ENCODE measurements at places on chromosomes 11 and 22. TPM values are rescaled to one million over a fixed set of nuclear protein-coding genes. Genes with fewer than 3 reads are reported as not detected.
A peak's percentile ranks its signal among the peaks of the same experiment; 100 is the strongest.

The FAM111B gene
- 2.7 TPM for total RNA-seq

The DUSP8 gene
- 5.4 TPM for total RNA-seq

The MTCH2 gene
- 84.4 TPM for total RNA-seq

The HBG2 gene
- not detected for total RNA-seq

The CDCA5 gene
- total RNA-seq = 7.1 TPM

The TRIM49C gene
- total RNA-seq = not detected

The CARNS1 gene
- total RNA-seq = 0.27 TPM

DNA sequence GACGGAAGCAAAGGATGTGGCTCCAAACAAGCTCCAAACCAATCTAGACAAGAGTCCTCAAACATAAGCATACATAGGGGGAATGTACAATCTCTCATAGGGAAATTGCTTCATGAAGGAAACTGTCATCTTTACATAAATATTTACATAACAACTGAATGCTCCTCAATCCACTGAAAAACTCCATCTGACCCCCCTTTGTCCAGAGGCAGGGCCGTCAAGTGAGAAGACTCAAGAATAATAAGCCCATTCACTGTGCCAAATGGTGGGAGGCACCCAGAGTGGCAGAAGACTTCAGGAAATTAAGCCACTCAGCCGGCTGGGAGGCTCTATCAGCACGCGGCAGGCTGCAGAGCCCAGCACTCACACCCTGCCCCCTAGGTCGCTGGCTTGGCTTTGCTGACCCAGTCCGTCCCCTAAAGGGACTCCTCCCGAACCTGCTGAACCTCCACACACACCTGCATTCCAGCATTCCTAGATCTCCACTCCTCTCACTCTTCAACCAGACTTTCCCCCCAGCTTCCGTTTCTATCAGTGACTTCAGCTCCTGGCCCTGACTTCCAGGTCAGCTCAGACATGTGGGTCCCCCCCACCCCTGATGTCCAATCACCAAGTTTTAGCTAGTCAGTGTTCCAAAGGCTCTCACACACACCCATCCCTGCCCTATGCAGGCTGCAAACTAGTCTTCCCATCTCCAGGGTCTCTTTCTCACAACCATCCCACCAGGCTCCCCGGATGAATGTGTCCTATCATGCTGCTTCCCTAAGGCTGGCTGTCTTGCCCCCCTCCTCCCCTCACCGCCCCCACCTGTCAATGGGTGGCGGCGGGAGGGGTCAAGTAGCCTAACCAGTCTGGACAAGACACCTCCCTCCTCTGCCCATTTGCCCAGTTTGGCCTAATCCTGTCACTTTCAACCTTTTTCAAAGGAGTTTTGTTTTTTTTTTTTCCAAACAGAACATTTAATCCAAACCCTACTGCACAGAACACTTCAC, 11.3 kb downstream of the VPS37C start:
- H3K4me3 ChIP-seq = no peak overlapping the region
- peaks cover 45% of the 10 kb centered on the region for H3K4me1 ChIP-seq
- peaks cover 10% of the 10 kb centered on the region for H3K36me3 ChIP-seq
- no peaks in the 10 kb centered on the region for H3K27me3 ChIP-seq
- no peak for DNase-seq

- no peak overlapping the region for H3K27ac ChIP-seq
- no peaks in the 10 kb centered on the region for H3K27me3 ChIP-seq
- H3K4me3 ChIP-seq = no peak overlapping the region
- no peaks in the 10 kb centered on the region for H3K4me1 ChIP-seq
- no peak for DNase-seq
These were observed 99.5 kb upstream of the API5 start for GRCh38 chr11:43212279-43212678.

- H3K27me3 ChIP-seq = peaks cover 8% of the 10 kb centered on the region
- H3K27ac ChIP-seq = no peak overlapping the region
- peaks cover 14% of the 10 kb centered on the region for H3K4me1 ChIP-seq
These were observed 3.7 kb upstream of the SIK2 start for GRCh38 chr11:111598559-111598958.

GRCh38 chr11:134818516-134818915, 406.5 kb upstream of the B3GAT1 start:
- H3K27ac ChIP-seq = no peak overlapping the region
- no peak overlapping the region for H3K4me3 ChIP-seq
- H3K4me1 ChIP-seq = peaks cover 5% of the 10 kb centered on the region
- no peak for DNase-seq

DNA sequence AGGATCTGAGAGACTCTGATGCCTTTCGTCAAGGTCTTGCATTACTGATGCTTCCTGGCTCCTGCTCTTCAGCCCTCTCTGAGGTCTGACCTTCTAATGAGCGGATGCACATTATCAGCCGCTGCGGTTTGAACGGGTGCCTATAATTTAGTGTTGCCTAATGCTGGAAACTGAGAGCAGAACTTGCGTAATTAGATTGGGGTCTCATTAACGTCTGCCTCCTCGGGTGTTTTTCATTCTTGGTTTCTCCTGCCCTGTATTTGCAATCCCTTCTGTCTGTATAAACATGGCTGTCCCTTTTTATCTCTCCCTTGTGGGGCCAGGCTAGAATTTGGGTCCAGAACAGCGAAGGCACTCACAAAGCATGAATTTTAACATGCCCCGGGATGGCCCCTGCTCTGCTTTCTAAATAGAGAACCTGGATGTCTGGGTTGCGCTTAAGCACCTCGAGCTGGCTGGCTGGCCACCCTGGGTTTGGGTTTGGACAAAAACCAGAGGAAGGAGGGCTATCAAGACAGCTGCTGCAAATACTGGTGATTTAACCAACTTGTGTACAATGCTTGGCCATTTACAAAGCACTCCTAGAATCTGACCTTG, 118.6 kb downstream of the TIMP3 start:
- no peak for DNase-seq
- H3K27me3 ChIP-seq = peaks cover 27% of the 10 kb centered on the region
- no peak overlapping the region for H3K4me3 ChIP-seq

- no peak overlapping the region for H3K4me3 ChIP-seq
- H3K4me1 ChIP-seq = peaks cover 15% of the 10 kb centered on the region
- peaks cover 62% of the 10 kb centered on the region for H3K27me3 ChIP-seq
These were observed 11.2 kb upstream of the MIAT start for GRCh38 chr22:26646158-26646557.

DNA sequence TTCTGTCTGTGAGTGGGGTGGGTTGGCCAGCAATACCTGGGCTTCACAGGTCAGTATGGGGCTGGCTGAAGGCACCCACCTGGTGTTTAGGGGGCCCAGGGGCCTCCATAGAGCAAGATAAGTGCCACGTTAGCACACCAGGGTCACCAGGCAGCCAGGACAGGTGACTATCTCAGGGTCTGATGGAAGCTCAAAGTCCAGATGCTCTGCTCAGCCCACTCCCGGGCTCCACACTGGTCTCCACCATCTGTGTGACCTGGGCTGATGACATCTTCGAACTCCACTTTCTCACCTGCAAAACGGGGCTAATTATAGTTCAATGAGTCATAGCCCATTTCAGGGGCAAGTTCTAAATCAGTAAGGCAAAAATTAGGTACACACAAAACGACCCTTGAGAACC, 39.4 kb upstream of the PRDM11 start:
- DNase-seq = no peak
- H3K36me3 ChIP-seq = no peaks in the 10 kb centered on the region
- no peak overlapping the region for H3K4me3 ChIP-seq
- peaks cover 8% of the 10 kb centered on the region for H3K27me3 ChIP-seq

DNA sequence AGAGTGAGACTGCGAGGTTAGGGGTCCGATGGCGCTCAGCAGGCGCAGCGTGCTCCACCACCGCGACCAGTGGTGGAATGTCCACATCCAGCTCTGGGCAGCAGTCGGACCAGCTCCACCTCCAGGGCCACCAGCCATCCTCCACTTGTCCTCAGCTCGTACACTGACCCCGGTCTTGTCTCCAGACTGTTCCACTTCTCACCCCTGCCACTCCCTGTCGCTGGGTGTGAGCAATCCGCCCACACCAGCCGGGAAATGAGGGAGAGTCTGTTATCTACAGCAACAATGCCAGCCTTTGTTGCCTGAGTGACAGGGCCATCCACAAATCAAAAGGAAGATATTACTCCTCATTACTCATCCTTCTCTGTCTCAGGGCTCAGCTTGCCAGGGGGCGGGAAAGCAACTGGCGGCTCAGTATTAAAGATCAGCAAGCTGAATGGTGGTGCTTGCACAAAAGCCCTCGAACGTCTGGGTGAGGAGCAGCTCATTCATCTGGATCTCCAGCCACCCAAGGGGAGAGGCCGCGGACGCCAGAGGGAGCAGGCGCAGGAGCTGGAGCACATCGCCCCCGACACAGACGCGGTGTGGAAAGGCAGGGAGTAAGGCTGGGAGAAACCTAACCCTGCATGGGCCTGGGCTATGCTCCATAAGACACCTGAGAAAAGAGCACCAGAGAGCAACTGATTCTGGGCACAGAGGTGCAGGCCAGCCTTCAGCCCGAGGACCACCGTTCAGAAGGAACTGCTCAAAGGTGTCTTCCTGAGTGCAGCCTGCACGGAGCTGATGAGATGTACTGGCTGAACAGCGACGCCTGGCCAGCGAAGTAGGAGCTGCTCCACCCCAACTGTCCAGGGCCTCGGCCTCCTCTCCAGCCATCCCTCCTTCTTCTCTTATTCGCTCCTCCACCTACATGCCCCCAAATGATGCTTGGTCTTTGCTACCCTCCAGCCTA, 21.9 kb downstream of the IGSF9B start:
- no peak for DNase-seq
- H3K27me3 ChIP-seq = no peaks in the 10 kb centered on the region
- H3K36me3 ChIP-seq = no peaks in the 10 kb centered on the region
- H3K4me3 ChIP-seq = no peak overlapping the region
- no peak overlapping the region for H3K27ac ChIP-seq

DNA sequence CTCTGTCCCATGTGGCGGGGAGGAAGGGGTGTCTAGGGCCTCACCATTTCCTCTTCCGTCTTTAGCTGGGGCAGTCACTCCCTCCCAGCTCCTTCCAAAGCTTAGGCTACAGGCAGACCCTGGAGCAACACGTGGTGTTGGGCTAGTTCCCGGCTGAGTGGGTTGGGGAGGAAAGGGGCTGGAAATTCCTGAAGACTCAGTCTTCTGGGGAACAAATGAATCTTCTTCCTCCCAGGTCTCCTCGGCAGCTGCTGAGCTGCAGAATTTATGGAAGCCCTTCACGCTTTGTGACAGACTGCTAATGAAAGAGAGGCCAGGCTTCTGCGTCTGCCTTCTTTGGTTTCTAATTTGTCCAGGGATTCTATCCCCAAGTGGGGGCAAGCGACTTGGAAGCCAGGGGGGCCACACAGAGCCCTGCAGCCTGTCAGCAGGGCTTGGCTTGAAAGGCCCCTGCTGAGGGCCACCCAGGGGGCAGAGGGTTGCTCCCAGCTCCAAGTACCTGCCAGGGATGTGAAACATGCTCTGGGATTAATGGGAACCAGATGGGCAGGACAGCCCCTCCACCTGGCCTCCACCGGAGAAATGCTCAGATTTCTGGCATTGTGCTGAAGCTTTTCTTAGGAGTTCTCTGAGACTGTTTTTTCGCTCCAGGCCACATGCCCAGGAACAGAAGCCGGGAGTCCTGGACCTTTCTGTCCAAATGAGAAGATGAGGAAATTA, 123.1 kb downstream of the PKNOX2 start:
- H3K4me3 ChIP-seq = no peak overlapping the region
- DNase-seq = no peak
- peaks cover 76% of the 10 kb centered on the region for H3K4me1 ChIP-seq
- peaks cover 28% of the 10 kb centered on the region for H3K36me3 ChIP-seq
- peak overlapping the region; percentile 68 for H3K27ac ChIP-seq

GRCh38 chr11:88411265-88411664, 73.7 kb upstream of the CTSC start:
- no peaks in the 10 kb centered on the region for H3K27me3 ChIP-seq

DNA sequence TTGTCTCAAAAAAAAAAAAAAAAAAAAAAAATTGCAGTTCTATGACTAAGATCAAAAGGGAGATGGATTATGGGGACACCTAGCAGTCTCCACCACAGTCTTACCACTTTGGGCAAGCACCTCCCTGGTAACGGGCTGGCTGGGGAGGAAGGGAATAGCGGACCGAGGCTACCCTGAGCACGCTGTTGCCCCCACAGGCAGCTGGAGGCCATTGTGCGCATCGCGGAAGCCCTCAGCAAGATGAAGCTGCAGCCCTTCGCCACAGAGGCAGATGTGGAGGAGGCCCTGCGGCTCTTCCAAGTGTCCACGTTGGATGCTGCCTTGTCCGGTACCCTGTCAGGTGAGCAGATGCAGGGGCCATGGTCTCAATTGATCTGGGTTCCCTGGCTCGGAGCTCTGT, 21.2 kb downstream of the MCM5 start:
- no peak overlapping the region for H3K27ac ChIP-seq
- no peak overlapping the region for H3K4me3 ChIP-seq
- DNase-seq = no peak
- H3K36me3 ChIP-seq = peaks cover 21% of the 10 kb centered on the region
- no peaks in the 10 kb centered on the region for H3K27me3 ChIP-seq

DNA sequence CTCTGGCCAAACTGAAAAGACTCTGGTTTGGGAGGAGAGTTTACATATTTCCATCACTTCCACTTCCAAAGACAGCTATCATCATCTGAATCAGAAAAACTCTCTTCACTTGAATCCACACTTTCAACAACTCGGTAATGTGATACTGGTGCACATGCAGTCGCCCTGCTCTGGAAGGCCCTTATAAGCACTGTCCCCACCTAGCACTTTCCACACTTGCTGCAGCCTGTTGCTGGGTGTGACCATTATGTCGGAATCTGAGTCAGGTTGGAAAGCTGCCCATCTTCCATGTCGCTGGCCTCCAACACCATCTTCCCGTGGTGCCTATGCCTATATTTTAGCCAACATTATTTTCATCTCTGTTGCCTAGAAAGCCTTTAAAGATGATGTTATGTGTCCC, 1.1 kb upstream of the OR10A5 start:
- no peaks in the 10 kb centered on the region for H3K4me1 ChIP-seq
- no peaks in the 10 kb centered on the region for H3K36me3 ChIP-seq
- H3K27me3 ChIP-seq = peaks cover 11% of the 10 kb centered on the region

DNA sequence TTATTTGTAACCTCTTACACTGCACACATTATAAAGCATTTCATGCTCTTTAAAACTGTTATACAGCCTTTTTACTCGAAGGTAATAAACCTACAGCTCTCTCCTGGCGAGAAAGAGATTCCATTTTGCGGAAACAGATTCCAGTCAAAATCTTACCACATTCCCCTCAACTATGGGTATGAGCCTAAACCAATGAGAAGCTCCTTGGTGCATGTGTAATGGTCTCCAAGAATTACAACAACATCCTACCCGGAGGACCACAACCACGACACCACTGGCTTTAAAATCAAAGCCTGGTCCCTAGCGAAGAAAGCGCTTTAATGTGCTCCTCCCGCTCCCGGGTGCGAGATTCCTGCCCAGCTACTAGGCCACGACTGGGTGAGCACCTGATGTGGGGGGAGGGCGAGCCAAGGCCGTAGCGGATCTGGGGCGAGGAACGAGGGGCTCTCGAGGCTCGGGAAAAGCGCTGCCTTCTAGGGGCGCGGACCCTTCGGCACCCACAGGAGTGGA, 821 bp downstream of the CELF1 start:
- peak overlapping the region; percentile 98 for H3K4me3 ChIP-seq
- no peak for DNase-seq
- H3K27ac ChIP-seq = peak overlapping the region; percentile 95
- peaks cover 5% of the 10 kb centered on the region for H3K36me3 ChIP-seq

GRCh38 chr11:36945384-36945783, 347.3 kb upstream of the RAG2 start:
- no peak overlapping the region for H3K27ac ChIP-seq
- H3K27me3 ChIP-seq = no peaks in the 10 kb centered on the region
- H3K36me3 ChIP-seq = no peaks in the 10 kb centered on the region
- H3K4me3 ChIP-seq = no peak overlapping the region
